ENCODE measurements at places on chromosomes 6 and 20.

DNA sequence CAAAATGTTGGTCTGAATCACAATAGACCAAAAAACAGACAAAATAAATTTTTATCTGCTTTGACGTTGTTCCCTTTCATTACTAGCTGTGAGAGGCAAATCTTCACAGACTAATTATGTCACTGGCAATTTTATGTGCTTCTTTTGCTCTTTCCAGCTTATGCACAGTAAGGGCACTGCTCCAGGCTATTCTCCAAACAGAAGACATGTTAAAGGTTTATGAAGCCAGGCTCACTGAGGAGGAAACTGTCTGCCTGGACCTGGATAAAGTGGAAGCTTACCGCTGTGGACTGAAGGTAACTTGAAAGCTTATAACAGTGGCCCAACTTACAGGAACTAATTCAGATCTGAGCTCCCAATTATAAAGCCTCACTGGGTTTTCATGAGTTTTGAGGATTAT is 15.5 kb upstream of the SNRNP48 start:
- DNase-seq, result no peak

GRCh38 chr20:38034108-38034649 is 633 bp downstream of the RPRD1B start:
- no peak for DNase-seq

- peak; percentile 47 for DNase-seq
Observed at GRCh38 chr20:51563486-51564332, 21.2 kb upstream of the NFATC2 start.

DNA sequence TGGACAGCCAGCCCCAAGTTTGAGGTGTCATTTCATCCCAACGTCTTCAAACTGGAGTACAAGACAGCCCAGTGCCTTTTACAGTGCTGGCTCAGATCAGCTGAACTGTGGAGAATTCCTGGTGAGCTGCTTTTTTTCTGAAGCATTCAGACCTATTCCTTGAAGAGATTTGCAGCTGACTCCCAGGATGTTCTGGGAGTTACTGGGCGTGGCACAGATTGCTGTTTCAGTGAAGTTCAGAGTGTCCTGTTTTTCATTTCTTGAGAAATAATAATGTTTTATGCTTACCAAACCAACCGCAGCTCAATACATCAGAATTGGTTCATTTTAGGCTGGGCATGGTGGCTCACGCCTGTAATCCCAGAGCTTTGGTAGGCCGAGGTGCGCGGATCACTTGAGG is 33.4 kb upstream of the SRPK1 start:
- no peak for DNase-seq

DNA sequence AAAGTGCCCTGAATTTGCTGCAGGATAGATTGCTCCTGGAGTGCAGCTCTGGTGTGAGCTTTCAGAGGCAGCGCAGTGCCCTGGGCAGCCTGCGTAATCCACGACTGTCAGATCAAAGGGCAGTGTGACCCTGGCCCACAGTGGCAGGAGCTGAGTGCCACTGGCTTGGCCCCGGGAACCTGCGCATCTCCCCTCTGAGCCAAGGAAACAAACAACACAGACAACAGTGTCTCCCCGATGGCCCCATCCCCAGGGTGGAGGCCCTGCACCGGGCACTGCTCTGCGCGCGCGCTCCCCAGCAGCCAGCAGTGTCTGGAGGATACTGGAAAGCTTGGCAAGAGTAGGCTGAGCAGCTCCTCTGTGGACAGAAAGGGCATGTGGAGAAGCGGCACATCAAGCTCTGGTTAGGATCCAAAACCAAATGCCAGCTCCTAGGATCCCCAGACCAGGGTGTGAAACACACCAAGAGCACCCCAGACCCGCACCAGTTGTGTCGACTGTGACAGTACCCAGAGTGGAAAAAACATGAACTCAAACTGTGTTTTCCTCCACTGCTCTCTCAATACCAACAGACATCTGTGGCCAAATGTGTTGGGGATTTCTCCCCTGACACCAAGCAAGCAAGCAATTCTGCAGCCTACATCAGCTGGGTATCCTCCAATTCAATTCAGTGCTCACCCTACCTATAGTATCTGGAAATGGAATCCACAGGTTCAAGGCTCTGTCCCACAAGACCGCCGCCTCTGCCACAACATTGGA is 26.7 kb downstream of the RBCK1 start:
- no peak for DNase-seq

DNA sequence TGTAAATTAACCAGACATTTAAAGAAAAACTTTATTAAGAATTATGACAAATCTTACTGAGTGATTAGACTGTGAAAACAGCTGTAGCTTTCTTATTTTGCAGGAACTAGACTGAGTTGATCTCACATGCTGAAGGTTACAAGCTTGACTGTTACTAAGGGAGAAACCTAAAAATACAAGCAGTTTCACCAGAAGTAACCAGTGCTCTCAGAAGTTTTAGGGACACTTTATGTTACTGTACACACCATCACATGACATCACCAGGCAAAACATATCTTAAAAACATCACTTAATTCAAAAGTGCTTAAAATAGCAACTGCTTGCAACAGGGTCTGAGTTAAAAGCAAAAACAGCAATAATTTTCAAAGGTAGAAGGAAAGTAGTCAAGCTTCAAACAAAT is 5.4 kb downstream of the FBXO30 start:
- DNase-seq, result no peak

- peak; percentile 66 for DNase-seq
Observed at GRCh38 chr6:13453771-13454251, 33.6 kb downstream of the GFOD1 start.

DNA sequence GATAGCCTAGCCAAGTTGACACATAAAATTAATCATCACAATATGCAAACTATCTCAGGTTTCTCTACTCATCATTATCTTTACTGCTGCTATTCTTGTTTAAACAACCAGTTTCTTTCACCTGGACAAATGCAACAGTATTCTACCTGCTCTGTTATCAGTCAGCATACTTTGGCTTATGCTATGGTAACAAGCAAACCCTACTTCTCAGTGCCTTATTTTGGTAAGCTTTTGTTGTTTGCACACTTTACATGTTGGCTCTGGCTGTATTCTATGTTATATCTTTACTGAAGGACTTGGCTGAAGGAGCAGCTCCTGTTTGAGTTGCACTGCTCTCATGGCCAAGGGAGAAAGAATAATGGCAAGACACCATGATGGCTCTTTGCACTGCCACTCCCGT is 463.1 kb downstream of the EPM2A start:
- DNase-seq, result no peak

- no peak for DNase-seq
Observed at GRCh38 chr6:148086386-148086785, 256.3 kb upstream of the SASH1 start.

DNA sequence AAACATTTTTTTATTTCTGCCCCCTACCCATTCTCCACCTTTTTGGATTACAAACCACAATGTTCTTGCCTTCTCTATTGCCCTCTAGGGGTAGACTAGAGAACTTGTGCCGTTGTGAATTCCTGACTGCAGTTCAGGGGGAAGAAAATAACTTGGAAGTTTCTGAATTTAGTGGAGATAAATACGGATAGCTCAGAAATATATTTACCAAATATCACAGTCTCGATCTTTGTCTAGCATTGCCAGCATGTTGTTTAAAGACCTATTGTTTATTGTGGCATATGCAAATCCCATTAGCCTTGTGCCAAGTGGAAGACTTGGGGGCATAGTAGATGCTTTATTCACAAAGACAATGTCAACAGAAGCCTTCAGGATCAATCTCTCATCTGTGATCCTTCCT is 154.1 kb upstream of the MMS22L start:
- DNase-seq, result no peak

DNA sequence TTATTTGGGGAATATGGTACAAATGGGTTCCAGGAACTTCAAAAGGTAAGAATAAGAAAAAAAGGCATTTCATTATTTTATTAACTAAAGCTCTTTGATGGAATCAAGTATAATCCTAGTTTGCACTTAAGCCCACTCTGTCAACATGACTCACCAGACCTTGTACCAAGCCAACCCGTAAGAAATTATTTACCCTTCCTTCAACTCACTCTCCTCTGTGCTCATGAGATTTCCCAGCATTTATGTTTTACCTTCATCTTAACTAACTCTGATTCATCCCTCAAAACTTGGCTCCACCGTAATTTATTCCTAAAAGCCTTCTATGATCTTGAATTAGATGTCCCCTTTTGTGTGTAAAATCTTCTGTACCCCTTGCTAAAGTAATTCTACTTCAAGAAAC is 308.7 kb downstream of the PKHD1 start:
- no peak for DNase-seq

DNA sequence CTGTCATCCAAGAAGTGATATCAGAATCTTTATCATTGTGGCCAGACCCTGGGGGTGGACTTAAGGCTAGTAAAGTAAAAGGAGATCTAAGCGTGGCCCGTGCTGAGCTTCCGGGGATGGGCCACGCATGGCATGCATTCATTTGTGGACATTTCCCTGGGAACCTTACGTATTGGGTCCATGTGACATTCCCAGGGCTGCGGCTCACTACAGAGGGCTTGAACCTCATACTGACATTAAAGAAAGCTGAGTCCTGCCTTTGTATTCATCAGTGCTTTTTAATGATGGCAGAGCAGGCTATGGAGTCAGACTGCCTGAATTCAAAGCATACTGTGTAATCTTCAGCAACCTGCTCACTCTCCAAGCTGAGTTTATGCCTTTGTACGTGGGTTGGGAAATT is 152.2 kb upstream of the AFDN start:
- no peak for DNase-seq

DNA sequence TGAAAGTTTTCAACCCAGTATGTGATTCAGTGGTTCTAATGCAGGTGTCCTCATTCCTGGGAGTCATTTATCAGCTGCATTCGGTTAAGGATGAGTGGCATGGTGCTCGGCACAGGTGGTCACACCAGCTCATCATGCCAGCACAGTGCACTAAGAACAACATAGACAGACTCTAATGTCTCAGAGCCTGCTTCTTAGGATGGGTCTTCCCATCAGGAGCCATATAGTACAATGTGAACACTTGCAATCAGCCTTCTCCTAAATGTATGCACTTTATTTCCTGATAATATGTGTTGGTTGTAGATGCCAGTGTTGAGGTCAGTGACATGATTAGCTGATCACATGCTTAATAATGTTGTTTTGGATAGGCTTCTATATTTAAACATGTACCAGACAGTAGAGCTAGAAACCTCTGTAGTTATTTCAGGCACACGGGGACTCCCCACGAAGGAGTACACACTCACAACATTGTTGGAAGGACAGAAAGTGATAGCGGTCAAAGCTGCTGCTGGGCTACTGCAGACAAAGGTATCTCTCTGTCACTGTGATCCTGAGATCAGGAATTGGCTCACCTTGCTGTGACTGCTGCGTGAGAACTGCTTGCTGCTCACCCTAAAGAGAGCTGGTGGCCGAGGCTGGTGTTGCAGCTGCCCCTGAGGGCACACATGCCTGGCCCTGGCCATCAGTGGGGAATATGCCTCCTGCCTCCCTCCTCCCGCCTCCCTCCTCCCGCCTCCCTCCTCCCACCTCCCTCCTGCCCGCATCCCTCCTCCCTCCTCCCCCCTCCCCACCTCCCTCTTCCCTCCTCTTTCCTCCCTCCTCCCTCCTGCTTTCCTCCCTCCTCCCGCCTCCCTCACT is 195.4 kb downstream of the SMOC2 start:
- DNase-seq, result no peak

- no peak for DNase-seq
Observed at GRCh38 chr6:128339635-128340450, 180.6 kb downstream of the PTPRK start.

DNA sequence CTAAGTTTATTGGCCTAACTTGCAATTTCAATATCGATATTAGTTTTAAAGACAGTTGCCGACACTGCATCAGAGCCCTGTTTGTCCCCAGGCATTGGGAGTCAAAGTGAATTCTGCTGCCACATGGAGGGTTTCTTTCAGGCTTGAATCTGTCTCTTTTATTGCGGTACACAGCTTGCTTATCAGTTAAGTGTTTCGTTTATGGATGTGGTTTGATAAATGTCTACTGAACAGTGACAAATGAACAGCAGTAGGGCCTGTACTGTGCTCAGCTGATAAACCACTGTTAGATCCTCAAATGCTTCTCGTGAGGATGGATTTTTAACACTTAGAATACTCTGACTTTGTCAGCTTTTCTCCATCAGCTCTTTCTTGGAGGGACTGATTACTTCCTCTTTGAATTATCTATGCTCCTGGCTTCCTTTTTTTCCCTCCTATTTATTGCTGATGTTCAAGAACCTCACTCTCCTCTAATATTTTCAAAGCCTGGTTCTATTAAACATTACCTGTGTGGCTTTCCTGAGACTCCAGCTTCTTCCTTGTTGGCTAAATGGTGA is 240.8 kb downstream of the PLCB1 start:
- DNase-seq, result no peak

- no peak for DNase-seq
Observed at GRCh38 chr6:83962582-83962981, 71.0 kb upstream of the MRAP2 start.

GRCh38 chr6:45132658-45133294 is 195.4 kb upstream of the RUNX2 start:
- no peak for DNase-seq

DNA sequence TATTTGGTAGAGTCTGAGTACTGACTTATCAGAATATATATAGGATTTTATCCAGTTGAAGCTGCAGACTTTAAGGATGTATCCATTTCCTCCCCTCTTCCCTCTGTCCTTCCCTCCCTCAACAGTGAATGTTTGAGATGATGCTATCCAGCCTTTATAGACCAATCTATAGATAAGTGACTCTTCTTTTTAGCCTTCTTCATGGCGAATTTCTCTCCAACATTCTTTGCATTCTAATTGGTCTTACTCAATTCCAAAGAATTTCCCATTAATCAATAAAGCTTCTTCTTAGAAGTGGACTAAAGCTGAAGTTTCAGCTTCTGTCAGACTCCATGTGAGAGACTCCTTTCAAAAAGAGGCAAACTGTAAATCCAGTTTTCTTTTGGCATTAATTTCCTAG is 99.3 kb downstream of the AIG1 start:
- no peak for DNase-seq

GRCh38 chr6:112029045-112029822 is 24.7 kb upstream of the CCN6 start:
- DNase-seq, result peak; percentile 76

- no peak for DNase-seq
Observed at GRCh38 chr6:65280060-65280459, 427.0 kb downstream of the EYS start.

GRCh38 chr6:156857573-156857972 is 80.4 kb downstream of the ARID1B start:
- DNase-seq, result no peak

DNA sequence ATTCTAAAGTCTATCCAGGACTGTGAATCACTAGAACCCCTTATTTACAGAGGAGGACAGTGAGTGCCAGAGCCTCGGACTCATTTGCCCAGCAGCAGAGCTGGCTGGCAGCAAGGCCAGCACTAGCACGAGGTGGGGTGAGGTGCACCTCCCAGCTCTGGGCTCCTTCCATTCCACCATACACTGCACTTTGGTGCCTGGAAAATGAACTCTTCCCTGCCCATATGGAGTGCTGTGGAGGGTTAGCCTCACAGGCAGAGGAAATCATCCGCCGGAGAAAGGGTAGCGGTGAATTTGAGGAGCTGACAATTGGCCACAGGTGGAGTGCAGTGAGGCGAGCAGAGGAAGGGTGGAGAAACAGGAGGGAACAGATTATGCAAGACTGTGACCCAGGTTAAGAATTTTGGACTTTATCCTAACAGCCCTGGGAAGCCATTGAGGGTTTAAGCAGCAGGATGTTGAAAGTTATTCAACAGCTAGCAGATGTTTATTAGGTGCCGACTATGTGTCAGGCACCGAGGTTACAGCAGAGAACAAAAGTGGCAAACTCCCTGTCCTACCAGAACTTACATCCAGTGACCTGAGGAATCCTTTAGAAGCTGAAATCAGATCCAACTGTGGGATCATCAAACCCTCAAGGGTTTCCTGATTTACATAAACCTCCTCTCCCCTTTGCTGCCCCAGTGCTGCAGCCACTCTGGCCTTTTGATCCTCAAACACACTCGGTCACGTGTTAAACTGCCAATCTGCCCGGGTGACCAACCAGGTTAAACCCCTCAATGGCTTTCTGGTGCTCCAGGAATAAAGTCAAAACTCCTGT is 6.2 kb downstream of the TRIM26 start:
- DNase-seq, result no peak

Measured in activated T-cell treated with anti-CD3 and anti-CD28 coated beads, Interleukin-2, amount 50 U/mL, for 24 hours (primary cell).